Stimulated activated CD4-positive, alpha-beta T cell treated with anti-CD3 and anti-CD28 coated beads, Interleukin-4, amount 100 ng/mL, for 24 hours (primary cell): ENCODE measurements at places on chromosomes 5 and 9.

DNA sequence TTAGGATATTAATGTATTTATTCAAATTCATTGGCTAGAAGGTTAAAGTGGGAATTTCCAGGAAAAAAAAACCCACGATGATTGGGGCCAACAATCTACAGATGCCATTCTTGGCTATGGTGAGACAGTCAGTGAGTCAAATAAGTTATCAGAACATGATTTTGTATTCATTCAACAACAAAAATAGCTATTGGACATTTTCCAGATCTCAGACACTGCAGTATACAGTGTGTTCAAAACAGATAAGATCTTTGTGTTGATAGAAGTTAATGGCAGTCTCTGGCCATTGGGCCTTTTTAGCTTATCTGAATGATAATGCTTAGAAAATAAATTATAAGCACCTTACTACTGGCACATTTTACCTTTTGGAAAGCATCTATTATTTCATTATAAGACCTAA is 547.7 kb downstream of the MAT2B start:
- DNase-seq = no peak

DNA sequence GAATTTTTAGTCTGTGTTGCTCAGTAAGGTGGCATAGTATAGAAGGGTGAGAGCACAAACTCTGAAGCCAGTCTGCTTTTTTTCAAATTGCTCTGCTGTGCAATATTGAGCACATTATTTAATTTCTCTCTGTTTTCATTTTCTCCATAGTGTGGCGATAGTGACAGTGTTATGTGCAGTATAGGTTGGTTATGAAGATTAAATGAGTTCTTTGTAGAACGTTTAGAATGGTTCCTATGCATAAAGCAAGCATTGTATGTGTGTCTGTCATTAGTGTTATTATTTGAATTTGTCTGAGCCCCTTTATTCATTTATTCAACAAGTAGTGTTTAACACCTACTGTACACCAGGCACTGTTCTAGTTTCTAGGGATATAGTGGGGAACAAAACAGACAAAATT is 9.2 kb downstream of the PRR16 start:
- DNase-seq = no peak

GRCh38 chr5:32315221-32316014 is 2.7 kb upstream of the MTMR12 start:
- DNase-seq = no peak

- DNase-seq = no peak
These were observed 842 bp downstream of the TMED7 start for GRCh38 chr5:115624994-115625393.
